ENCODE measurements at places on chromosomes 11 and 22. TPM values are rescaled to one million over a fixed set of nuclear protein-coding genes. Genes with fewer than 3 reads are reported as not detected.

OR8D1 gene
- not detected for polyA plus RNA-seq

ZNF214 gene
- not detected for polyA plus RNA-seq

ARHGAP20 gene
- 0.51 TPM for polyA plus RNA-seq

PLEKHA7 gene
- polyA plus RNA-seq: 0.15 TPM

ZNF74 gene
- 6.6 TPM for polyA plus RNA-seq

RGL4 gene
- polyA plus RNA-seq: 3.7 TPM

RTN4RL2 gene
- polyA plus RNA-seq: 0.14 TPM
